Stimulated activated CD4-positive, alpha-beta T cell treated with anti-CD3 and anti-CD28 coated beads, TNF-alpha, amount 100 ng/mL, for 24 hours (primary cell): ENCODE measurements at places on chromosomes 7 and 10.

DNA sequence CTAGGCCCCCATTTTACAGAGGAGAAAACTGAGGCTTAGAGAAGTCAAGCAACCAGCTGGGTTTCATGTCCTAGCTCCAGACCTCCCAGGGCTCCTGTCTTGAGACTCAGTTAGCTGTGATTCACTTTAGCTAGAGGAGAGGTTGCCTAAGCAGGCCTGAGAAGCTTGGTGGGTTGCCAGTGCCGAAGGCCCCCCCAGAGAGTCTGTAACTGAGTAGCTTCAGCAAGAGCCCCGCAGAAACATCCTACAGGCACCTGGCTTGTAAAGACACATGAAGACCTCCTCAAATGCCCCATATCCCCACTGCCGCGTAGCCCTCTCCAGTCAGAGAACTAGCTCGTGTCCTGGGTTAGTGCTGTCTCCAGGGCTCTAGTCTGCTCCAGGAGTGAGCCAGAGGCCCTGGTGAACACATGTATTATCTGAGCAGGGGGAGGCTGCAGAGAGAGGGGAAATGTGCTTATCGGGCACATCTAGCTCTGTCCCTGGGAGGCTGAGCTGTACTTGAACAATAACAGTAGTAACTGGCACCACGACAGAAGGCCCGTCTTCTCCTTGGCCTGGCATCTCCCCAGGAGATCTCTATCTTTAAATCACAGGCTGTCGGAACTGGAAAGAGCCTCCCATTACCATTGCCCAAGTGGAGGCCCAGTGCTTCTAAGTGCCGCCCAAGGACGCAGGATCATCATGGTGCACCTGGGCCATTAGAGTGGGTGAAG is 28.9 kb downstream of the UNC5B start:
- no peak for DNase-seq

- DNase-seq, result peak; percentile 21
These were observed 109.9 kb upstream of the EFCAB10 start for GRCh38 chr7:105691082-105691679.

GRCh38 chr10:2556883-2557282 is 510.5 kb upstream of the PFKP start:
- no peak for DNase-seq

DNA sequence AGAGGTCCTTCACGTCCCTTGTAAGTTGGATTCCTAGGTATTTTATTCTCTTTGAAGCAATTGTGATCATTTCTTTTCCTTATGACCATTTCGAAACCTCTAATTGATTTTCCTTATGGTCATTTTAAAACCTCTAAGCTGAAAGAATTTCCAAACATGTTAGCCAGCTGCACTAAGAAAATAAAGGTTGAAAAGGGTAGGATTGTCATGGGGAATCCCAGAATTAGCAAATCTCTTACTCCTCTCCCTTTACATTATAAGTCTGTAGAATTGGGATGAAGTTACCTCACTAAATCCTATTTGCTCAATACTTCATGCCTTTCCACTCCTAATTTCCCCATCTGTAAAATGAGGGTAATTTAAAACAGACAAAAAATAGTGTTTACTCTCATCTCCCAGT is 79.5 kb downstream of the FAM185A start:
- DNase-seq, result no peak

GRCh38 chr7:99731638-99732374 is 3.2 kb downstream of the CYP3A7 start:
- no peak for DNase-seq

- DNase-seq, result no peak
These were observed 60.4 kb downstream of the ZNF33B start for GRCh38 chr10:42578019-42578418.

GRCh38 chr10:111739125-111739873 is 444.3 kb downstream of the GPAM start:
- DNase-seq, result no peak

- no peak for DNase-seq
These were observed 7.9 kb downstream of the CCDC3 start for GRCh38 chr10:12993595-12993994.

DNA sequence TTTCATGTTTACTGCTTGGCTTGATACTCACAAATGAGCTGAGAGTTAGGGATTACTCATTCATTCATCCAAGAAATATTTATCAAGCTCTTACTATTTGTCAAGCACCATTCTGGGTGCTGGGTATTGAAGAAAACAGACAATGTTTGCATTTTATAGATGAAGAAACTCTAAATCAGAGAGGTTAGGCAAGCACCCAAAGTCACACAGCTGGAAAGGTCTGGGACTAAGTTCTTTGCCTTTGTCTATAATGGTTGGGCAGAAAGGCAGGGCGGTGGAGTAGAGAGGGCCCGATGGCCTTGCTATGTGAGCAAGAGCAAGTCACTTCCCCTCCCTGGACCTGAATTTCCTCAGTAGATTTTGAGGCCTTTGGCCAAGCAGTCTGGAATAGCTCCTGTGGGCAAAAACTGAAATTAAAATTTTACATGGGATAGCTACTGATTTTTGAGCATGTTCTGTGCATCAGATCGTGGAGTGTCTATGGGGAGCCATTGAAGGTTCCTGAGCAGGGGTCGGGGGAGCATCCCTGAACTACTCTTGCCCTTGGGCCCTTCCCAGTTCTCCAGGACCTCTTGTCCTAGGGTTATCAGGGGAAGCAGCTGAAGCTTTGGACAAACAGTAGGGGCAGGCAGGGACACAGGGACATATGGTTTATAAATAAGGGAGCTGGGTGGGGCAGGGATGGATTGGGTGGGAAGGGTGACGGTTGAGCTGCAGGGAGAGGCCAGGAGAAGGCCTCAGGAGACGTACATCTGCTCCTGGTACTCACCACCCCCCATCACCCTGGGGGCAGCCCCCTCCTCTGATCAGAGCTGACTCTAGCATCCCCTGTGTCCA is 23.3 kb downstream of the AQP1 start:
- DNase-seq, result no peak

DNA sequence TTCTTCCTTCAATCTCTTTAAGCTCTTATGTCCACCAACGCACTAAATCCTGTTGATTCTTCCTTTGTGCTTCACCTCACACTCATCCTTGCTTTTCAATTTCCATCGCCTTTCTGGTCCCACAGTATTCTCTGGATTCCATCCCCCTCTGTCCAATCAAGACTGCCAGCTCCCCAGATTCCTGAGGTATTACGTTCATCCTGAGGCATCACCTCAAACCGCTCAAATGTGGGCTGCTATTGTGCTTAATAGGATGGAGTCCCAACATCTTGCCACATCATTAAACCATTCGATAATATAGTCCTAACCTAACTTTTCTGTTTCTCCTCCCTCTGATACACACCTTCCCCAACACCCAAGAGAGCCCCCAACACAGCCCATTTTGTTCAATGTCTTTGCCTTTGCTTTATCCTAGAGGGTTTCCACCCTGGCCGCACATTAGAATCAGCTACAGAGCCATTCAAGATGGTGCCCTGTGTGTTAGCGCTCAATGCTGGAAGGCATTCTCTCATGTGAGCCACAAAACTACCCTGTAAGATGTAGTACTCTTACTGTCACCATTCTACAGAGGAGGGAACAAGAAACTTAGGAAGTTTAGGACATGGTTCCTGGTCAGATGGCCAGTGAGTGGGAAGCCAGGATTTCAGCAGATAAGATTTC is 79.5 kb upstream of the LEP start:
- DNase-seq, result no peak

DNA sequence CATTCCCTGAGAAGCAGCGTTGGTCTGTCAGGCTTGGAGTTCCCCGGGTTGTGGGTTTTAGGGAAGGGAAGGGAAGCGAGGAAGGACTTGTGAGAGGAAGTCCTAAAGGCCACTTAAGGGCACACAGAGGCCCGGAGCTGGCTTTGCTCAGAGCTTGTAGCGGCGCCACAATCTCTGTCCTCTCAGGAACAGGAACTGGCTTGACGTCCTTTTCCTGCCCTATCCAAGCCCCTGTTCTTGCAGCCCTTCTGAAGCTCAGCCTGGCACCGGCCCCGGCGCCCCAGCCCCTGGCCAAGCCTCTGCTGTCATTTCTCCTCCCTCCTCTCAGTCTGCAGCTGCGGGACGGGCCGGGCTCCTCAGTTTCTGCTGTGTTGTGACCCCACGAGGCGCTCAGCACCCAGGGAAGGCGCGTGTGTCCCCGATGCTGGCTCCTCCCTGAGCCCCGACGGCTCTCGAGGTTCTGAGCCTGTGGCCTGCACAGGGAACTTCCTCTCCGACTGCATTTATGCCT is at the start of gene GIMAP8:
TSS of gene GIMAP8 (plus strand) at position 140 of the 511 bp plus-strand sequence. CDS start 16,069 bp downstream, outside the sequence.
- no peak for DNase-seq

GRCh38 chr10:48522011-48522765 is 82.7 kb downstream of the ARHGAP22 start:
- no peak for DNase-seq

DNA sequence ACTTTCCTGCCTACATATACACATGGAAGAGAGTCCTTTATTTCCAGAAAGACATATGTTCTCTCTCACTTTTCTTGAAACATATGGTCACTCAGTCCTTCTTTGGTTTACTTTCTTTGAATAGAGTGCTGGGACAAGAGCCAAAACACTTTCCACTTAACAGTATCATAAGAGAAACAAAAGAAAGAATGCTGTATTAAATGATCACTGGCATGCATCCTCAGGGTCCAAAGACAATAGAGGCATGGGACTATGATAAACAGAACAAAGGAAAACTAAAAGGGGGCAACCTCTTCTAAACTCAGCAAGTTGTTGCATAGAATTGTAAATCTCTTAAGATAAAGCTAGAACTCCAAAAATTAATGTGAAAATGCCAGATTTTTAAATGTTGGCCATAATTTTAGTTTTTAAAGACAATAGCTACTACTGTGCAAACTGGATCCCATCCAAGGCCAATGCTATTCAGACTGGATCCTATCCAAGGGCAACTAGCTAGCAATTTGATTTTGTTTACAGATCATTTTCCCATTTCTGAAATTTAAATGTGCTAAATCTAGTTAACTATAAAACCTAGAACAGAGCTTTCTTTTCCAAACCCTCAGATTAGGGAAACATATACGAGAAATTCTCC is 687.5 kb downstream of the SORCS3 start:
- no peak for DNase-seq

DNA sequence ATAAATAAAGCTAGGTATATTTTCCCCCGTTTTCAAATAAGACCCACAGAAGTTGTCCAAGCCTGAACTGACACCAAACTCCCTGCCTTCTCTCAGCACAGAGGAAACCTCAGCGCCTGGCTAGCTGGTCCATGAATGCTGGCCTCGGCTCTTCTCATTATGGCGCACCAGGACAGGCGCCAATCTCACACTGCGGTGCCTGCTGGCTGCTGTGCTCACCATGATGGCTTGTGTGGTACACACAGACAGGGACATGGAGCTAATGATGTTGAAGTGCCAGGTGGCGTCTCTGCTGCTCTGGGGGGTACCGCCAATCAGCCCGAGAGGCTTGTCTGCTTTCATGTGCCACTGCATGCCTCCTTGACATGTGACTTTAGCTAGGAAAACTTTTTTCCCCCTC is 43.2 kb upstream of the USP6NL start:
- DNase-seq, result no peak
